ENCODE measurements at places on chromosomes 2 and 18.
A peak's percentile ranks its signal among the peaks of the same experiment; 100 is the strongest.

DNA sequence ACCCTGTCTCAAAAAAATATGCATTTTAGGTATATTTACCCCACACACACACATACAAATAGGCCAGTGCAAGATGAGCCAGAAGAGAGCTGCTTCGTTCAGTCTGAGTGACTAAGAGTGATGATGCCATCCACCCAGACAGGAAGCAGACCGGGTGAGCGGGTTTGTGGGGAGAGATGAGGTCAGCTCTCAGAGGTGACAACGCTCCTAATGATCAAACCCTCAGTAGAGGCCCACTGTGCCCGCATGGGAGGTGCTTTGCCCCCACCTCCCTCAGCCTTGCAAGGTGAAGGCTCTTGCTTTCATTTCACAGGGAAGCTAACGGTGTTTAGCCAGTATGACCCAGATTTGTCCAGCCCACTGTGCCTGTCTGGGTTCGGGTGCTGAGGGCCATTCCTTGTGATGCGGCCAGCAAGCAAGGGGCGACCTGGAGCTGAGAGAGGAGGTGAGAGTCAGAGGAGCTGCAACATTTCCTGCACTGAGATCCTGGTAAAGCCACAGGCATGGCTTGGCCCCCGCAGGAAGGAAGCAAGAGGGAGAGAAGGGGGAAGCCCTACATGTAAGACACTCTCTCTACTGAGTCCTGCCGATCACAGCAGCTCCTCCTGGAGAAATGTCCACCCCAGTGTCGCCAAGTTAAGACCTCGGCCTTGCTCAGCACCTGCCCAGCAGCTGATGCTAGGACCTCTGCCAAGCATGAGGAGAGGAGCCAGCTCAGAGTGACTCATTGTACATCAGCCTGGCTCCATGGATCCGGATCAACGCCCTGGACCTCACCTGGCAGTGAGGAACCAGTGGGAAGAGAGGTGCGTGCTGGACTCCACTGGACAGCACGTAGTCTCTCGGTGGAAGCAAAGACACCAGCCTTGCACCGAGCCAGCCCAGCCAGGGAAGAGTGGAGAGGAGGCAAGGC, 37.0 kb downstream of the NIFK start:
- DNase-seq: peak; percentile 81

GRCh38 chr2:234022424-234022823, 28.1 kb upstream of the SPP2 start:
- DNase-seq: no peak

DNA sequence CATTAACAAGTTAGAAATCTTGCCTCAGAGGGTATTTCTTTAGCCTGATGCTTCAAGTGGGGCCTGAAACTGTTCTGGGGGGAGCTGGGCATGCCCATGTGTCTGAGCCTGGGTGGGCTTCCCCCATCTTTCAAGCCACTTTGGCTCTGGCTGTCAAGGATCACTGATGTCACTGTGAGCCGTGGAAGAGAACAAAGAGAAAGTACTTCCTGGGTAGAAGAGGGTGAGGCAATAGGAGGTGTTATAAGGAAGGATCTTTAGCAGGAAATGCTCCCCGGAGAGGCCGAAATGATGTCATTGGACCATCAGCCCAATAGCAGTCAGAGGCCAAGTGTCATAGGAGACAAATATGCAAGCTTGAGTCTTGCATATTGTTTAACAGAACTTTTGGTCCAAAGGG, 228.4 kb upstream of the MEX3C start:
- no peak for DNase-seq

DNA sequence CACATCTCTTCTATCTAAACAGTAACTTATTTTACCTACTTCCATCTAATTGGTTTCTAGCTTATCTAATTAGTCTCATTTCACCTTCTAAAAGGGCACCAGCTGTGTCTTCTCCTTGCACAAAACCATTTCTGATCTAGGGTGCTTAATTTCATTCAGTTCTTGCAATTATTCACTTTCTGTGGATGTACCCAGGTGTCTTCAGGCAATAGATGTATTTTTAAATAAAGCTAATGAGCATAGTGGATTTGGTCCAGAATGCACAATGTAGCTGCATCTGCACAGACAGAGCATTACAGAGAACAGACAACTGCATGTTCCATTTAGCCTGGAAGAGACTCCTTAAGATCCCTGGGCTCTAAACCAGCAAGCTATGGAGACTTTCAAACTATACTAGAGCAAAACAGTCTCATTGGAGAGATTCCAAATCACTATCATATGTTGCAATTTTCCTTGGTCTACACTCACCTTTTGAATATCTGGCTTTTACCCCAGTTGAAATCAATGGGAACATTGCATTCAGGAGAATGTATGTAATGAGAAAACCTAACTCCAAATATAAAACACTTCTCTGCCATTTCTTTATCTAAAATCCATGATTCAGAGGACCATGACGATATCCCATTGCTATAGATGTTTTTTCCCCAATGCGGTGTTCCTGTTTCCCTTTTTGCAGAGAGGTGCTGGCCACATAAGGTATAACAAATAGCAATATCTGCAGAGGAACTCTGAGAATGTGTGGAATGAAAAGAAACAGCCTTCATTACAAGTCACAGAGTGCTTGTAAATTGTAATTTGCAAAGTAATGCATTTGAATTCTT, 3.5 kb upstream of the RFX8 start:
- DNase-seq: no peak

- no peak for DNase-seq
These were observed 67.1 kb downstream of the CPS1 start for GRCh38 chr2:210623506-210623905.

- DNase-seq: no peak
These were observed 81.9 kb downstream of the CDH2 start for GRCh38 chr18:28095041-28095440.

GRCh38 chr2:153644955-153645354, 166.4 kb upstream of the RPRM start:
- DNase-seq: no peak

- DNase-seq: no peak
These were observed 23.4 kb upstream of the CYP1B1 start for GRCh38 chr2:38099099-38100028.

GRCh38 chr18:51716277-51716676, 518.8 kb upstream of the MEX3C start:
- no peak for DNase-seq

DNA sequence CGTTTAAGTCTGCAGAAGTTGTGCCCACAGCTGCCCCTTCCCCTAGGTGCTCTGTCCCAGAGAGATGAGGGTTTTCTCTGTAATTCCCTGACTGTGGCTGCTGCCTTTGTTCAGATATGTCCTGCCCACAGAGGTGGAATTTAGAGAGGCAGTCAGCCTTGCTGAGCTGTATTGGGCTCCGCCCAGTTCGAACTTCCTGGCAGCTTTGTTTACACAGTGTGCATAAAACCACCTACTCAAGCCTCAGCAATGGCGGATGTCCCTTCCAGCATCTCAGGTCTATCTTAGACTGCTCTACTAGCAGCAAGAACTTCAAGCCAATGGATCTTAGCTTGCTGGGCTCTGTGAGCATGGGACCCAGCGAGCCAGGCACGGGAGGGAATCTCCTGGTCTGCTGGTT, 48.1 kb downstream of the LHCGR start:
- no peak for DNase-seq

GRCh38 chr18:36153203-36153602, 23.5 kb downstream of the ELP2 start:
- DNase-seq: no peak

- no peak for DNase-seq
These were observed 107.1 kb downstream of the TFCP2L1 start for GRCh38 chr2:121177896-121178295.

DNA sequence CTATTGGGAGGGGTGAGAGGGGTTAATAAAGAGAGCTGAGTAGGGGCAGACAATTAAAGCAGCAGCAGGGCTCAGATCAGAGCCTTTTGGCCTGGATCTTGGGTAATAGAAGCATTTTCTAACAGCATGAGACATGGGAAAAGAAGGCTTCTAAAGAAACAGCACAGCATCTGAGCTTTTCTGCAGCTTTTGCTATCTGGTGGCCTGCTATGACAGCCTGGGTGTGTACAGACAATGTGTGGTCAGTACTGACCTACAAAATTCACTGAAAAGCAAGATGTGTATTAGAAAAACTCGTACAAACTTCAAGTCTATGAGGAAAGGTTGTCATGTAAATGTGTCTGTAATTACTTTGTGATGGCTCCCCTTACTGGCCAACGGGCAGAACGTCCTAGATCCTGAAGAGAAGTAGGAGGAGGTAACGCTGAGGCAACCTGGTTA, 95.6 kb downstream of the GALNT3 start:
- peak; percentile 26 for DNase-seq

GRCh38 chr2:236657215-236657614, 87.6 kb downstream of the ACKR3 start:
- no peak for DNase-seq

- peak; percentile 66 for DNase-seq
These were observed 63.6 kb downstream of the CLHC1 start for GRCh38 chr2:55168221-55169154.

GRCh38 chr2:173866874-173867618, 98.1 kb downstream of the SP3 start:
- DNase-seq: no peak

DNA sequence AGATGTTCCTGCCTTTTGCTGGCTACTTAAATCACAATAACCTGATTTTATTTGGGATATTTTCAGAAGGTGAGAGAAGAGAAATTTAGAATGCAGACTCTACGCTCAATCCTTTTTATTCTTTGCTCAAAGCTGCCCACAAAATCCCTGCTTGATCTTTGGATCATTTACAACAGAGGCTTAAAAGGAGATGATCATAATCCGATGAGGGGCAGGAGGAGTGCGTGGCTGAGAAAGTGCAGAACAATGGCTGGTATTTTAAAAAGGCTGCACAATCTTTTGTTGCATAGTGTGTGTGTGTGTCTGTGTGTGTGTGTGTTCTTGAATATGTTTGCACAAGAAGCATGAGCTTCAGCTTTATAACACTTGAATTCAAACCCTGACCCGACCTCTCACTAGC, 256.3 kb upstream of the MYT1L start:
- DNase-seq: no peak

GRCh38 chr2:207311316-207312005, 145.7 kb upstream of the KLF7 start:
- no peak for DNase-seq

DNA sequence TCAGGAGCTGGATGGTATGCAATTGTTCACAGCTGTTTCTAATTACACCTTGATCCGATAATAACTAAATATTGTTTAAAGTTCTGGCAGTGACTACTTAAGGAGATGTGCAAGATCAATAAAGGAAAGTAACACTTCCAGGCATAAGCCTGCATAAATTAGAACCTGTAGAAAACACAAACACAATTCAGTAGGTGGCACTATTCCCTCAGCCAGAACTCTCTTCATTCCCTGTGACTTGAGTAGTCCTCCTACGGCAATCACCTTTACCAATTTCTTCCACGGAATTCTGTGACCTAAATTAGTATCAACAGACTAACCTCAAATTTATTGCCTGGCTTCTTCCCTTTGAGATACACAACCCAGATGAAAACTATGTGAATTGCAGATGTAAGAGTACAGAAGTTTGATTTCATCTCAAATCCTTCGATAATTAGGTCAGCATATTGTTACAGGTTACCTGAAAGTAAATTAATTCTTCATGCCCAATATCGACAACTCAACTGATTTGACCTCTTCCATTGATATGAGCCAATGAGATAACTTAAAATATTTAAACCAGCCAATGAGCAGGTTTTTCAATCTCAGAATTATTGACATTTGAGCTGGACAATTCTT, 137.8 kb downstream of the PID1 start:
- peak; percentile 9 for DNase-seq

DNA sequence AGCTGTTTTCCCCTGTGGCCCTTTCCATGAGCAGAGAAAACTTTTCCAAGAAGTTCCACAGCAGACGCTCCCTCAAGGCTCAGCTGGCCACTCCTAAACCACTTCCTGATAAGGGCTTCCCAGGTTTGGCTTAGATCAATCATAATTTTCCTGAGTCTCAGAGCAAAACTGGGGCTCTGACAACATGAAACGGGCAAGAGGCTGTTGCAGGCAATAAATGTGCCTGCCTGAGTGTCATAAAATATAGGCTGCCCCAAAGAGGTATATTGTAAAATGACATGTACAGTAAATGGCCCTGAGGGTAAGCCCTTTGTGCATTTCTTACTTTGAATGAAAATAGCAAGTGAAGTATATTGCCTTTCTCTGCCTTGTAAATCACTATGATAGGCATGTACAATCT, 105.6 kb upstream of the UXS1 start:
- no peak for DNase-seq

Measured in KBM-7 (cell line).